ENCODE measurements at places on chromosomes 6 and 20.

DNA sequence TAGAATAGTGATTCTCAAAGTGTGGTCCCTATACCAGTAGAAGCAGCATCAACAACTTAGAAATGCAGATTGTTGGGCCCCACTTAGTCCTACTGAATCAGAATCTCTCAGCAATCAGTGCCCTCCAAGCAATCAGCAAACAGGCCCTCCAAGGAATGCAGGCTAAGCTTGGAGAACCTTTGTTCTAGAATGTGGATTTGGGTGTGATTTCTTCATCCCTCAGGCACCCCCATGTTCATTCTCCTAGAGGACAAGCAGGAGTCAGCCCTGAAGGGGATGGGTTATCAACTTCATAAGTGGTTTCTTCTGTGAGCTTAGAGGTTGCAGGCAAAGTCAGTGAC lies 40.5 kb upstream of the TAF8 start:
- DNase-seq: no peak

GRCh38 chr6:150413781-150414281 lies 45.0 kb downstream of the IYD start:
- no peak for DNase-seq

DNA sequence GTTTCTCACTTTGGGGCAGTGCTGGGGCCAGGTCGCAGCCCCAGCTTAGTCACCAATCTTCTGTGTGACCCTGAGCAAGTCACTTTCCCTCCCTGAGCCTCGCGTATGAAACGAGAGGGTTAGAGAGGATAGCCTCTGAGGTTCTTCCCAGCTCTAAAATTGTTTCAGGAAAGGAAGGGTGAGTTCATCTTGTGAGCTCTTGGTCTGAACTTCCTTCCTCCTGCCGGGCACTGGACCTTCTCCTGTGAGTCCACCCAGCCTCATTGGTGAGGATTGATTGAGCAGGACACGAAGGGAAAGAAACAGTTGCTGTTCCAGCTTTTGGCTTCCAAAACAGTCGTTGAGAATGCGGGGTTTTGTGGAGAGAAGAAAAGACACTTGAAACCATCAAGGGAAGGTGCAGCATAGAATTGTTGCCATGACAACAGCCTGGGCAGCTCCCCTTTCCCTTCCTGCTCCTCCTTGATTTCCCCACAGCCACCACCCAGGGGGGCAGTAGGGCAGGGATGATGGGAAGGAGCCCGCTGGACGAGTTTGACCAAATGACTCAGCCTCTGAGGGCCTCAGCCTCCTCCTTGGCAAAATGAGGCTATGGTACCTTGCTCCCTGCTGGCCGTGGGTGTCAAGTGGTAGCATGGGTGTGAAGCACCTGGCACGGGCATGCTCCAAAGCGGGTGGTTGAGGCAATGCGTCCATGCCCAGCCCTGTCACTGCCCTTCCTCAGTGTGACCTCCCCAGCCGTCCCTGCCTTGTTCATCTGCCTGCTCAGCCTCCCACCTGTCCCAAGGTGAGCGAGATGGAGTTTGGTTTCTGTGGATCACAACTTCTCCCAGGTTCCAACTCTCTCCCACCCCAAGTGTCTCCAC lies 107.8 kb downstream of the CDC5L start:
- DNase-seq: no peak

- no peak for DNase-seq
Measured at GRCh38 chr20:63858393-63859165, 2.7 kb upstream of the ABHD16B start.

GRCh38 chr20:2485080-2485479 lies 14.5 kb upstream of the SNRPB start:
- DNase-seq: no peak

GRCh38 chr20:51828762-51829161 lies 26.4 kb upstream of the SALL4 start:
- no peak for DNase-seq

- DNase-seq: no peak
Measured at GRCh38 chr20:57666106-57666833, 43.5 kb downstream of the PMEPA1 start.

GRCh38 chr20:34407962-34408474 lies 44.9 kb downstream of the ITCH start:
- DNase-seq: no peak

- no peak for DNase-seq
Measured at GRCh38 chr6:56346958-56347357, 99.6 kb upstream of the COL21A1 start.

GRCh38 chr6:87944541-87944954 lies 103.1 kb upstream of the SPACA1 start:
- DNase-seq: no peak

DNA sequence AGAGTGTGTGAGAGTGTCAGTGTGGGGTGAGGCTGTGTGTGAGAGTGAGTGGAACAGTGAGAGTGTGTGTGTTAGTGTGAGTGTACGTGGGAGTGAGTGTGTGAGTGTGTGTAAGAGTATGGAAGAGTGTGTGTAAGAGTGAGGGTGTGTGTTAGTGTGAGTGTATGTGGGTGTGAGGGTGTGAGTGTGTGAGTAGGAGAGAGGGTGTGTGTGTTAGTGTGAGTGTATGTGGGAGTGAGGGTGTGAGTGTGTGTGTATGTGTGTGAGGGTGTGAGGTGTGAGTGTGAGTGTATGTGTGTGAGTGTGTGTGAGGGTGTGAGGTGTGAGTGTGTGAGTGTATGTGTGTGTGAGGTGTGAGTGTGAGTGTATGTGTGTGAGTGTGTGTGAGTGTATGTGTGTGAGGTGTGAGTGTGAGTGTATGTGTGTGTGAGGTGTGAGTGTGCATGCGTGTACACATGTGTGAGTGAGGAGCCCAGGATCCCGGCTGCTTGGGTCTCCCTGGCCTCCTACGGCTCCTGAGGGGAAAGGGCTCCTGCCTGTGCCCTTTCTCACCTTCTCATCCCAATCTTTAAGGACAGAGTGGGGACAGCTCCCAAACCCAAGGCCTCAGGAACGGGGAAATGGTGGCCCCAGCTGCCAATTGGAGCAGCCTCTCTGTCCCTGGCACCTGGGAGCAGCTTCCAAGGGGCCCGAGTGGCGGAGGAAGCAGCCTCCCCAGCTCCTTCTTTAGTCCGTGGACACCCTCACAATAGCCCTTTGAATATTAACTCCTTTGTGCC lies 100.2 kb downstream of the PSMB1 start:
- no peak for DNase-seq

- no peak for DNase-seq
Measured at GRCh38 chr6:2229742-2230141, 15.7 kb downstream of the GMDS start.

DNA sequence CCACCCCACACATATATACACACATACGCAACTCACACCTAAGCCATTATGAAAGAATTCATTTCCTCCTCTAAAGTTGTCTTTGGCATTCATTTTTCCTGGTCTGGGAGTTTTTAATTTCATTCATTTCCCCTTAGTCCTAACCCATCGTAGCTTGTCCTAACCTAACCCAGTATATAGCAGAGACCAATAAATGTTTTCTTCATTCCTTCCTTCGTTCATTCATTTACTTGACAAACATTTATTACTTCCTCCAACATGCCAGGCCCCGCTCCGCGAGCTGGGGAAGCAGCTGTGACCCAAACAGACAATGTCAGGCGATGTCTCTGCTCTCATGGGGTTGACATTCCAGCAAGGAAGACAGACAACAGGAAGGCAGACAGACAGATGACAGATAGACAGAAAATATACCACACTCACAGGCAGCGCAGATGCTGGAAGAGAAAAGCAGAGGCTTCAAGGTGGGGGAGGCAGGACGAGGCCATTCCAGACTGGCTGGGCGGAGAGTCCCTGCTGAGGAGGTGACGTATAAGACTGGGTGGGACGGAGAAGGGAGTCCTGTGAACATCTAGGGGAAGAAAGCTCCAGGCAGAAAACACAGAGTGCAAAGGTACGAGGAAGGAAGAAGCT lies 33.7 kb upstream of the SIRPA start:
- no peak for DNase-seq

DNA sequence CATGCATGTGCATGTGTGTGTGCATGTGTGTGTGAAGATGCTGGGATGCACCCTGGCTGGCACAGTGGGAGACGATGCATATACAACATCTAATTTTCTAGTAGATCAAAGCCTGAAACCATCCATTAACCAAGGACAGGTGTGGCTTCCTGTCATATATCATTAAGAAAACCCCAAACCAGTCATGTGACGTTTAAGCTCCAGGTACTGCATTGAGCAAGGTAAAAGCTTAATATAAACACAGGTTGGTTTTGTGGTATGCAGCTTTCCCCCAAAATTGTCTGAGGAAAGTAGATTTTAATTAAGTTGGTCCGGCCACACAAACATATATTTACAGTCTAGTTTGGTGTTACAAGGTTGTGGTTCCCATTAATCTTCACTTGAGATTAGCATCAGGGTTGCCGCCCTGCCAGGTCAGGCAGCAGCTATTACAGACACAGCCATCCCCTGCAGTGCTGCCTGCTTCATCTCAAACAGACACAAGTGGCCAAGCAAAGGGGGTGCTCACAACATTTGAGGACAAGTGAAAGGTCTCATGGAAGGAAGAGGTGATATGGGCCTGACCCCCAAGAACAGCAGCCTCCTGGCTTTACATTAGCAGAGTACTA lies 48.6 kb upstream of the NAA20 start:
- DNase-seq: no peak

DNA sequence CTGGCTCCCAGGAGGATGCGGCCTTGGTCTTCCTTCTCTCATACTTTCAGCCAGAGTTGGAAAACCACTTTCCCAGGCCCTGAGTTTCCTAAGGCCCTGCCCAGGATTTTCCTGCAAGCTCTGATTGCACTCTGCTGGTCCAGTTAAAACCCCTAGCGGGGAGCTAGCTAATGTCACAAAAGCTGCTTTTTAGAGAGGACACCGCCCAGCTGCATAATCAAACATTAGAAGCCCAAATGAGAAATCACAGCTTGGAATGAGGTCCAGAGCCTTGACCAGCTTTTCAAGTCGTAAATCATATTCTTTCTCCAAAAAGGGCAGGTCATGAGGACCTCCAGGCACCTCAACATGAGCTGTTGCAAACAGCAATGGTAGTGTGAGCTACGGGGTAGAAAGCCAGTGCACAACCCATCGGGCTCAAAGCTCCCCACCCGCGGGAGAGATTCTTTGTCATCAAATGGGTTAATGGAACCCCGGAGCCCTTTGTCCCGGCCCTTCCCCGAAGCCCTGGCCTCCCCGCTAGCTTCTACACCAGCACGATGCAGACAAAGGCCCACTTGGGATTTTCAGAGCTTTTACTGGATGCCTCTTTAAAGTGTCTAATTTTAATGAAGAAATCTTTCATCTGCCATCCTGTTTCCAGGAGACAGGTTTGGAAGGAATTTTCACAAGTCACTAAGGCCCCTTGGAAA lies 134.0 kb downstream of the SCML4 start:
- no peak for DNase-seq

- DNase-seq: no peak
Measured at GRCh38 chr6:16973051-16973450, 128.8 kb upstream of the STMND1 start.

DNA sequence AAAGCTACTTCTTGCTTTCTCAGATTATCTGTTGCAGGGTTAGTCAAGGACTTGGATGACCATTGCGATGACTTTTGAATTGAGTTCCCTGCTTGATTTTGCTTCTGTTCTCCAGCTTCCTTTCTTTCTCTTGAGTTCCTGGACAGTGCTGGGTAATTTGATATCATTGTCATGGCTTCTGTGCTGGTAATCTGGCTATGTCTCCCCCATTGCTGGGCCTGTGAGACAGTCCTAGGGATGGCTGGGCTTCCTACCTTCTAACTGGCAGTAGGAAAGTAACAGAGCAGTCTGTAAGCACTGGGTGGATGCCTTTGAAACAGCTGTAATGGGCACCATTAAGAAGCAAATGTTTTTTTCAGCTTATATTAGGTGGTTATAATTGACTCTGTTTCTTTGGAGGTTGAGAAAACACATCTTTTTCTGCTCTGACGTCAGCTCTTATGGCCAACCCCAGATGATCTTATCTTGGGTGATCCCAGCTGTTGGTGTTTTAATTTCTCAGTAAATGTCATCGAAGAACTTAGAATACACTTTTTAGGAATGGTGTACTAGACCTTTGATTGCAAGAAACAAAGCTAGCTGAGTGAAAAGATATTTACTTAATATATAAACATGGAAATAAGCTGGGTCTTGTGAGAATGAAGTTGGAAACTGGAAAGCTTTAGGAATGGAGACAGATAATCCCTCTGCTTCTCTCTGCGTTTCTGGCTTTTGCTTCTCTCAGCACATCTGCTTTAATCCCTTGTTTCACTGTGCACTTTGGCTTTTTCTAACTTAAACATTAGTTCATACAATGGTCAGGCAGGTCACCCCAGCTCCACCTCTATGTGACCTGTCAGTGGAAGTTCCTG lies 195.0 kb upstream of the MAN1A1 start:
- DNase-seq: no peak

- DNase-seq: no peak
Measured at GRCh38 chr6:26269531-26270485, 95.2 kb upstream of the BTN3A2 start.

DNA sequence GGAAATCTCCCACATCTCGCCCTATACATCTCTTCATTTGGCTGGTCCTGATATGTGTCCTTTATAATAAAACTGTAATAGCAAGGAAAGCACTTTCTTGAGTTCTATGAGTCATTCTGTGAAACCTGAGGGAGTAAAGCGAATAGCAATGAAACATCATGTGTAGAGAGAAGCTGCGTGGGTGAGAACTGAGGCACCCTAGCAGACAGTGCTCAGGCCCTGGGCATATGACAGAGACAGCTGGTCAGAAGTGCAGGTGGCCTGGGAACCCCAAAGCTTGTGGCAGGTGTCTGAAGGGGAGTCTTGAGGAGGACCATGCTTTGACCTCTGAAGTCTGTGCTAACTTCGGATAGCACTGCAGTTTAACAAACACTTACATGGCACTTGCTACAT lies 1.3 kb upstream of the BLOC1S5 start:
- no peak for DNase-seq

DNA sequence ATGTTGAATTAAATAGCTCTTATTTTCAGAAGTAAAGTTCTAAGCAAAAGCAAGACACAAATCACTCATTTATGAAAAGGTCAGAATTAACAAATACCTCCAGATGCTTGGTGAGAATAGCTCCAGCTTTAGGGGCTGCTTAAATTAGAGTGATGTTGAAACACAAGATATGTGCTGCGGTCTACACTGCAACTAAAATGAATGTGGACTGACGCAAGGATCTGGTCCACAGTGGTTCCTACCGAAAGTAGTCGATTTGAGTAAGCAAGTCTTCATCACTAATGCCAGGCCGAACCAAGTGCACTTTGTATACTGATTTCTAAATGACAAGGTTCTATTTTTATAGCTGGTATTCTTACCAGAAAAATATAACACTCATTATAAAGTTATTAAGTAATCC lies 96.3 kb downstream of the PRDM1 start:
- no peak for DNase-seq

GRCh38 chr20:51446656-51447055 lies 95.9 kb downstream of the NFATC2 start:
- DNase-seq: no peak

- no peak for DNase-seq
Measured at GRCh38 chr6:131013495-131013894, 49.5 kb downstream of the EPB41L2 start.

Data from stimulated activated CD4-positive, alpha-beta T cell treated with anti-CD3 and anti-CD28 coated beads, Interleukin-1b, Interleukin-23, amount 100 ng/mL, for 1 hour (primary cell).